ENCODE measurements at places on chromosomes 7 and 10.

DNA sequence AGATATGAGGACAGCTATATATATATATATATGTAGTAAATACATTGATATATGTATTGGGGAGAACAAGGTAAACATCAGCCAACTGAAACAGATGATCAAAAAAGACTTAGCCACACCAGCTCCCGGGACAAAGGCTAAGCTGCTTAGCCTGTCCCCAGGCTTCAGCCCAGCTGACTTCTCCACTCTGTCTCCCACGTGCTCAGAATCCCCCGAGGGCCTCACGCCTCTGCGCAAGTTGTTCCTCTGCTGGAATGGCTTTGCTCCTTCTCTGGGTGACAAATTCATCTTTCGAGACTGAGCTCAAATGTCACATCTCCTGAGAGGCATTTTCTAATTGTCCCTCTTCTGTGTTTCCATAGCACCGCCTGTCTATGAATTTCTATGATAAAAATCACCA lies 8.6 kb upstream of the INSIG1 start:
- DNase-seq = no peak

- no peak for DNase-seq
Measured at GRCh38 chr10:112546474-112546873, 99.5 kb downstream of the VTI1A start.

DNA sequence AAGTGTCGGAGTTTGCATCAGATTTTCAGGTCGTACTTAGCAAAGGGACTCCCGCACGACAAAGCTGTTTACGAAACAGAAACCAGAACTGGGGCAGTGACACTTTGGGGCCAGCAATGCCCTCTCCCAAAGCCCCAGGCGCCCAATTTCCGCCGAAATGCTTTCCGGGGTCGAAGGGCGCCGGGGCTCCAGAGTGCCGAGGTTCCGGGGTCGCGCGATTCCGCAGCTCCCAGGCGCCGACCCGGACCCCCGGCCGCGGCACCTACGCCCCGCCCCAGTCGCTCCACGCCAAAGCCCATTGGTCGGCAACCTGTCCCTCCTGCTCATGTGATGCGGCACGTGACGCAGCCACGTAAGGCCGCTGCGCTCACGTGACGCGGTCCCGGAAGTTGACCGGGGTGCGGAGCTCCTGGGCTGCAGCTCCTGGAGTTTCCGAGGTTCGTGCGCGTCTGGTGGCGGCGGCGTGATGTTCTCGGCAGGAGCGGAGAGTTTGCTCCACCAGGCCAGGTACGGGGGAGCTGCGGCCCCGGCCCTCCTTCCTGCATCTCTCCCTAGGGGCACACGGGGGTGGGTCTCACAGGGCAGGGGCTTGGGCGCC lies at the start of gene AP5Z1:
AP5Z1 (plus strand) TSS at position 374 of the 598 bp plus-strand sequence; CDS start at position 467, 93 bp downstream.
- peak; percentile 96 for DNase-seq

DNA sequence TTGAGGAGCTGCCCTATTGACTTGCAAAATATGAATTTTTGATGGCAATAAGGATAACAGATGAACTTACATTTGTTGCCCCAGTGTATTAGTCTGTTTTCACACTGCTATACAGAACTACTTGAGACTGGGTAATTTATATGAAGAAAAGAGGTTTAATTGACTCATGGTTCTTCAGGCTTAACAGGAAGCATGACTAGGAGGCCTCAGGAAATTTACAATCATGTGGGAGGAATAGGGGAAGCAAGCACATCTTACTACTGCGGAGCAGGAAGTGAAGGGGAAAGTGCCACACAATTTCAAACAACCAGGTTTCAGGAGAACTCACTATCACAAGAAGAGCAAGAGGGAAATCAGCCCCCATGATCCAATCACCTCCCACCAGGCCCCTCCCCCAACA lies 57.9 kb downstream of the ZNF22 start:
- no peak for DNase-seq

DNA sequence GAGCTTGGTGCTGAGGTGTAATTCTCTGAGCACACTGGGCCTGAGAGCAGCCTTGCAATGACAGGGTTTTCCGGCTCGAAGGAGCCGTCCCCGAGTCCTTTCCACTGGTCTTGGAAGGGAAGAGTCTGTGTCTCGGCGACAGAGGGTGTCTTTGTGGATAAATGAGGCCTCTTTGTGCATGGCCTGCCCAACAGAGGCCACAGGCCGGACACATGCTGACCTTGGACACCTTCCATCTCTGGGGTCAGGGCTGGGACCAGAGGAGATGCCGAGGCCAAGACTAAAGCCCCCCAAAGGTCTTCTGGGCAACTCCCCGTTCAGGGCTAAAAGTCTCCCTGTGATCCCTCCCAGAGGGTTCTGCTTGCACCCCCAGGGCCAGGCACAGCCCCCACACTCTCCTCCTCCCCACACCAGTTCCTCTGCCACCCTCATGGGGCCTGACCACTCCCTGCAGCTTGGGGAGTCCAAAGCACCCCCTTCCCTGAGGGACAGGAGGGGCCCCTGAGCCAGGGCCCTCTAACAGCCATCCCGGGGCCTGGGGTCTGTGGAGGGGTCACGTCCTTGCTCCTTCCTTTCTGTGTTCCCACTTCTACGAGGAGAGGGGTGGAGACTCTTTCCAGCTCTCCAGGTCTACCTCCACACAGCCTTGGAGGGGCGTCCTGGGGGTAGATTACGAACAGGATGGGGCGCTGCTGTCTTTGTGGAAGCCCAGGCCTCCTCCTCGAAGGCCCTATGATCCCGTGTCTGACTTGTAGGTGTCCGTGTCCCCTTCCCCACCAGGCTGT lies 130.6 kb upstream of the FAM20C start:
- peak; percentile 17 for DNase-seq

DNA sequence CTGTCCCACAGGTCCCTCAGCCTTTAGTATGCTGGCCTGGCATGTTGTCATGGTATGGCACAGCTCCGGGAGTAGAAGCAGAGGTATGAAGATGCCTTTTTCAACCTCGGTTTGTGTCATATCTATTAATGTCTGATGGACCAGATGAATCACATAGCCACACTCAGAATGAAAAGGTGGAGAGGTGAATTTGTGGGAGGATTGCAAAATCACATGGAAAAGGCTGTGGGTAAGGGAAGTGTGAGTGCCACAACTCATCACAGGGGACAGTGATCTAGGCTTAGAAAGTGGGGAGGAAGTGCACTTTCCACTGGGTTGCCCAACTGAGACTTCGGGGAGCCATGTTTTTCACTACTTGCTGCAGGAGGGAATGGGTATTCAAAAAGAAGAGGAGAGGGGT lies 190.7 kb downstream of the WDR11 start:
- DNase-seq = no peak

- DNase-seq = no peak
Measured at GRCh38 chr7:141045842-141046620, 27.8 kb upstream of the TMEM178B start.

- DNase-seq = no peak
Measured at GRCh38 chr10:34995925-34996324, 94.2 kb downstream of the CUL2 start.

GRCh38 chr7:150845421-150845861 lies 6.9 kb upstream of the AOC1 start:
- peak; percentile 72 for DNase-seq

DNA sequence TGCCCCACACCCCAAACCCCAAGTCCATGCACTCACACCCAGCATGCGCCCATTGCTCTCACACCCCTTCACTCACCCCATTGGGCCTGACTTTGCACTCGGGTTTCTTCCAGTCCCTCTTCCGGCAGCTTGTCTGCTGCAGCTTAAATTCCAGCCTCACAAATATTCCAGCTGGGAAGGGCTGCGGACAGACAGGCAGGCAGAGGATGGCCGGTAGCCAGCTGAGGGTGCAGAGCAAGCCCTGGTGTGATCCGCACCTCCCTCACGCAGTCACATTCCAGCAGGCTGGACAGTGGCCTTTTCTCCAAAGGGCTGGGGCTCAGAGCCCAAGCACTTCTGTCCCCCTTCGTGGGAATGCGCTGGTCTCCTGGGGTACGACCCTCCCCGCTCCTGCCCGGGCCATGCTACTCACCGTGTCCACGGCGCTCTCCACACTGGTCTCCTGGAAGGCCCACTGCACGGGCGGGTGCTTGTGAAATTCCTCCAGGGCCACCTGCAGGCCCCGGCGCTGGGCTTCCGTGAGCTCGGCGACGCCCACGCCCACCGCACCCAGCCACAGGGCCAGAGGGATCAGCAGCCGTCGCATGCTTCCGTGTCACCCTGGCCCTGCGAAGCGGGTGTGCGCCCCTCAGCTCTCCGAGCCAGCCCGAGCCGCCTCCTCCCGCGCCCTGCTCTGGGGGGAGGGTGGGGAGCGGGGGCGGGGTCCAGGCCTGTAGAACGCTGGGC lies 1.2 kb downstream of the RARRES2 start:
- DNase-seq = peak; percentile 61

- DNase-seq = no peak
Measured at GRCh38 chr7:25712500-25712899, 439.5 kb upstream of the NFE2L3 start.

- no peak for DNase-seq
Measured at GRCh38 chr7:159061674-159062212, 82.9 kb downstream of the VIPR2 start.

DNA sequence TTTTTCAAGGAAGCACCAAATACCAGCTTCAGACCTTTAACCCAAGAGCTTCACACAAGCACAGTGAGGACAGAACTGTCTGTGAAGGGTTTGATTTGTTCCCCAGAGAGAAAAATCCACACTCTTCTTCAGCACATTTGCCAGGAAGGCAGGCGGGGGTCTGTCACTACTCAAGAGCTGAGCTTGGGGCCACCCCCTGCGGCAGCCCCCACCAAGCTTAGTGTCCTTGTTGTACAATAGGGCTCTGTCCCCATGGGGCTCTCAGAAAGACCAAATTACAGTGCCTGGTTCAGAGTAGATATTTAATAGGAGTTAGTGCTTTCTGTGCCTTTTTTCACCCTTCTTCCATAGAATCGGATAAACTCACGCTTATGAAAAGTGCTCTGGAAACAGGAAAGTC lies 12.4 kb downstream of the ECHDC3 start:
- no peak for DNase-seq

GRCh38 chr10:53430127-53430891 lies 657.7 kb upstream of the MBL2 start:
- no peak for DNase-seq

- DNase-seq = no peak
Measured at GRCh38 chr10:74529205-74529604, 297.2 kb upstream of the KAT6B start.

GRCh38 chr10:114384181-114384580 lies 20.1 kb downstream of the AFAP1L2 start:
- DNase-seq = peak; percentile 60

GRCh38 chr10:1249142-1249920 lies 193.1 kb downstream of the WDR37 start:
- peak; percentile 22 for DNase-seq

DNA sequence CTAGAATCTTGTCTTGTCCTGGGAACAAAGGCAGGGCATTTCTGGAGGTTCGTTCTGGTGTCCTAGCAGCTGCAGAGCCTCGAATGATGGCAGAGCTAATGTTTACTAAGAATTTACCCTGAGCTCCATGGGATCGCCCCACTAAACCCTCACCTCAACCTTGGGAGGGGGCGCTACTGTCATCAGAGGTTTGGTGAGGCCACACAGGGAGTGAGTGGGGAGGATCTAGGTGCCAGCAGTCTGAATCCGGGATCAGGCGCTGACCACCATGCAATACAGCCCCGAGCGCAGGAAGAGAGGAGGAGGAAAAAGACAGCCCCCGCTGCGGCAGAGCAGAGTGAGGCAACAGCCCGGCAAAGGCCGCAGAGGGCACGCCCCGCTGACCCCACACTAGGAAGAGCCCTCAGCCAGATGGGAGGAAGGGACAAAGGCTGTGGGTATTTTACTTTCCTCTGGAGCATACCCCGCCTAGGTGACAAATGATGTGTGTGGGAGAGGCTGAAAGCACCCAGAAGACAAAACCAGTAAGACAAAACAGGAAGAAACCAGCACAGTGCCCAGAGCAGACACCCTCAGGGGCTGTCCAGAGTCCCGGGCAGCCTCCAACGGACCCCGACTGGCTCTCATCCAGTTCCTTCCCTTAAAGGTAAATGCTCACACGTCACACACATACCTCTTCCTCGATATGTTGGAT lies 103.5 kb downstream of the FAM53B start:
- no peak for DNase-seq

DNA sequence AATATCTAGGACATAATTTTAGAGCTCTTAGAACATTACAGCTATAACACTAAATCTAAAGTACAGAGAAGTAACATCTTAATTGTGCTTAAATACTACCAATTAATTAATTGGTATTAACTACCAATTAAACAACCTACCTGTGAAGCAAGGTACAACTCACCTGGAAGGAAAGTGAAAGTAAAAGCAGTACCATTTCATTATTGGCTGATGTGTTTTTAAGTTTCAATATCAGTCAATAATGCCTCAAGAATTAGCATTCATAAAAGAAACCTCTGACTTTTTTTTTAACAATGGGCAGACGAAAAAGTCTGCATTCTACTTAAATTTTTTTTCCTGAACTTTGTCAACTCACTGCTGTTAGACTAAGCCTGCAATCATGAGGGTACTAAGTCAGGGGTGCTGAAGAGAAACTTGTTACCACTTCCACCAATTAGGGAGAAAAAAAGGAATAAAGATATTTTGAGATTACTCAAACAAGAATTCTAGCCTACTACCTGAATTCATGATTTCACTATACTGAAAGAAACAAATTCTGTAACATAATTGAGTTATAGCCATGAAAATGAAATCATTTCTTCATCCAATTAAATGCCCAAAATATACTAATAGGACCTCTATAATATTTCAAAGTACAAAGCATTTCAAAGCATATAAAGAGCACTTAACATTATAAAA lies 19.9 kb downstream of the UPF2 start:
- DNase-seq = no peak

GRCh38 chr10:17768957-17769356 lies 17.0 kb downstream of the TMEM236 start:
- no peak for DNase-seq

DNA sequence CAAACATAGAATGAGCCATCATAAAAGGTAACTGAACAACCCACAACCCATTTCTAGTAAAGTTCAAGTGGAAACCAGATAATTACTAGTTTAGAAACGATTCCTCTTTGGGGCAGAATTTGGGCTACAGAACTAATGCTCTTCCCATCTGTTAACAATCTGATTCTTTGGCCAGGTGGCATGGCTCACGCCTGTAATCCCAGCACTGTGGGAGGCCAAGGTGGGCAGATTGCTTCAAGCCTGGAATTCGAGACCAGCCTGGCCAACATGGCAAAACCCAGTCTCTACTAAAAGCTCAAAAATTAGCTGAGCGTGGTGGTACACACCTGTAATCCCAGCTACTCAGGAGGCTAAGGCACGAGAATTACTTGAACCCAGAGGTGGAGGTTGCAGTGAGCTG lies 18.5 kb downstream of the CYP51A1 start:
- DNase-seq = no peak

DNA sequence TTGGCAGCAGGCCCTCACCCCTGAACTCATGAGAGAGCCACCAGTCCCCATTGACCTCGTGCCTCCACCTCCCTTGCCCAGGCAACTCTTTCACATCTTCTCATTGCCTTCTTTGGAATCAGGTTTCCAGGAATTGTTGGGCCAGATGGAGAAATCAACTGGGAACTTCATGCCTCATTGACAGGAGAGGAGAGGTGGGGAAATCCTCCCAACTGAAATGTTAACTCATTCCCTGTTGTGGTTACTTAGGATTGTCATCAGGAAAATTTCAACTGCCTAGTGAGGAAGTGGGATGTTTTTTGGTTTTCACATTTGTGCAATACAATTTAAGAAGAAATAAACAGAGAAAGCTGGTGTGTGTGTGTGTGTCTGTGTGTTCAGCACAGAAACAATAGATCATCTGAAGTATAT lies 106.6 kb upstream of the INHBA start:
- DNase-seq = no peak

Data from right hindlimb (tissue), 1 donor.